ENCODE measurements at places on chromosomes 7 and 10.

DNA sequence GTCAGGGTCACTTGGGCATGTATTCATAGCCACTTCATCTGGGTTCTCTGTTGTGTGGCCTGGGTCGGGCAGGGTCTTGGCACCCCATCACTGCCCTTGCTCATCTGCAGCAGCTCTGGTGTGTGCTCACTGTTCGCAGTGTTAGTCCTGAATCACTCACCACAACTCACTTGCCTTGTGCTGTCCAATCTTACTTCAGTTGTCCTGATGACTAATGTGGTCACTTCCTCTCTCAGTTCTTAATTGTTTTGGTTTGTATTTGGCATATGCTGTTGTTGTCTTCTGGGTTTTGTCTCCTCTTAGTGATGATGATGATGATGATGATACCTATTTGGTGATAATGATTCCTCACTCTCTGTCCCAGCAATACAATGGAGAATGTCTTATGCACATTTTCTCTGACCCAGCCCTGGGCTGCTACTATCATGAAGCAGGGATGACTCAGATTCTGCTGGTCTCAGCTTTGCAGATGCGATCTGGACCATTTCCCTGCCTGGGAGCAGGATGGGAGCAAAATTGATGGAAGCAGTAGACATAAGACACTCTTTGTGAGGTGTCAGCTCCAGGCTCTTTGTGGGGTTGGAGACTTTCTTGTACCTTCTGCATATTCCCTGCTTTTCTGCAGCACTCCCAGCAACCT is 17.0 kb downstream of the ADRA2A start:
- no peak for DNase-seq

GRCh38 chr10:128614016-128614605 is 487.9 kb upstream of the MKI67 start:
- DNase-seq: no peak

DNA sequence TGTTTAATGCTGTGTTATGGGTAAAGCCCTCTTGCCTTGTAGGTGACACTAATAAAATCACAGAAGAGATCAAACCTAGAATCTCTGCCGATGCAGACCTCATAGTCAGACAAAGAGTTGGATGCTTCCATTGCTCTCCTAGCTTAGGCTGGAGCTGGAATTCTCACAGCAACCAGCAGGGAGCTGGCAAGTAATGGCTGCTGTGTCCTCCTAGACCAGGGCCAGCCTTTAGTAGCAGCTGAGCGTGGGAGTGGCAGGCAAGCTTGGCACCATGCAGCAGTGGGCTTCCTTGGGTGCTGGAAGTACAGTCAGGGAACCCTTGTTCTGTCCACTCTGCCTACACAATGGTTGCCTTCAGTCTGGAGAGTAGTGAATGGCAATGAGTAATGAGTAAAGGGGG is 598.3 kb upstream of the GALNT17 start:
- DNase-seq: no peak

GRCh38 chr10:48490946-48491345 is 113.9 kb downstream of the ARHGAP22 start:
- DNase-seq: no peak

DNA sequence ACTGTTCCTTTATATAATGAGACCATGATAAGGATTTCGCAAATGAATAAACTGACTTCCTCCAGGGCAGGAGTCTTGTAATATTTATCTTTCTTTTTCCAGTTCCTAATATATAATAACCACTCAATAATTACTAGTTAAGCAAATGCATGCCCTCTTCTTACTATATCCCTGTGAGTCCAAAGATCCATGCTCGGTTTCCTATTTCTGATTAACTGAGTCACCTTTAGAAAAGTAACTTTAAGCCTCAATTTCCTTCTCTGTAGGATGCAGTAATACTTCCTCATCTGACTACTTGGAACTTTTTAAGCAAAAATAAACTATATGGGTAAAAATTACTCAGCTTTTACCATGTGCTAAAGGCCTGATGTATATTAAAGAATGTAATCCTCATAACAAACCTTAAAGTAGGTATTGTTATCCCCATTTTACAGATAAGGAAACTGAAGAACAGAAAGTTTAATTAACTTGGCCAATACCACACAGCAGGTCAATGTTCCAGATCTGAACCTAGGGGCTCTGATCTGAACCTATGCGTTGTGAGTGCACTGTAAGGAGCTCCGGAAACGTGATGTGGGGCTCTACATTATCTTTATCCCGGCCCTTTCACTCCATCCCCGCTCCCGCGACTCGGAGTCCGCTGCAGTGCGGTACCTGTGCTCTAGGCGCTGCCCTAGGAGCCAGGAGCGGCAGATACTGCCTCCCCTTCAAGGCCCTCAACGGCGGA is 458 bp downstream of the COX15 start:
- DNase-seq: no peak
